ENCODE measurements at places on chromosomes 1 and 21.

DNA sequence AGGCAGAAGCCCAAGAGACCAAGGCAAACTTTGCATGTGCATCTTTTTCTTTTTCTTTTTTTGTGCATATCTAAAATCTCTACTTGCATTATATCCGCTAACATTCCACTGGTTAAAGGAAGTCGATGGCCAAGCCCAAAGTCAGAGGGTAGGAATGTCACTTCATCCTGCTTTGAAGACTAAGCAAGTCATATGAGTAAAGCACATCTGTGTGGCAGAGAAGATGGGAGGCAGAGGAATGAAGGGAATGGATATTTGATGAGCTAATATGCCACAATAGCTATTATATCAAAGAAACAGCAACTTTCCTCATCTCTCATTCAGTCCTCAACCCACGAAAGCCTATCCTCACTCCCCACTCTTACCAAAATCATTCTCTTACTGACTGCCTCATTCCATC lies 59.3 kb downstream of the RNF220 start:
- no peak for DNase-seq

DNA sequence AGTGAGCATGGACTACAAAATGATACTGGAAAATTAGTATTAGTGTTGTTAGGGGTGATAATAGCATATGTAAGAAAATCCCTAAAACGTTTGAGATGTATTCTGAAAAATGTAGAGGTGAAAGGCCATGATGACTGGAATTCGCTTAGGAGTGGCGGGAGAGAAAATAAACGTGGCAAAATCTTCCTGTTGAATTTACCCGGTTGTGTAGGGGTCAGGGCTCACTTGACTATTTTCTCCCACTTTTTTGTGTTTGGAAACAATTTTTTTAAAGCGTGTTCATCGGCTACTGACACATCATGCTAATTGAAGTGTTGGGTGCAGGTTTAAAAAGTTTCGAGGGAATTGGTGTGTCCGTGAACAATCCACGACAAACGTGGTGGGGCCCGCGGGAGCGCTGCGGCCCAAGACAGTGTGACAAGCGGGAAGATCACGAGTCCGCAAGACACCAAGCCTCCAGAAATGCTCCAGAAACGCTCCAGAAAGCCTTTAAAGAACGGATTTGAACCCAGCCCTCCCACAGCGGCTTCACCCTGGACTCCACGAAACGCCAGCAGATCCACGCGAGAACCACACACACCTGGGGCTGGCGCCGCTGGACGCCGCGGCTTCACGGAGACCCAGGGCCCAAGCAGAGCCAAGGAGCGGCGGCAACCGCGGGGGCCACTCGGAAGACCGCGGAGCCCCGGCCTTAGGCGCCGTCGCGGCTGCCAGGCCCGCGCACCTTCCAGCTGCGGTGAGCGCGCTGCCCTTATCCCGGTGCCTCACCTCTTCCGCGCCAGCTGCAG lies 573 bp downstream of the PSMG1 start:
- DNase-seq, result no peak

DNA sequence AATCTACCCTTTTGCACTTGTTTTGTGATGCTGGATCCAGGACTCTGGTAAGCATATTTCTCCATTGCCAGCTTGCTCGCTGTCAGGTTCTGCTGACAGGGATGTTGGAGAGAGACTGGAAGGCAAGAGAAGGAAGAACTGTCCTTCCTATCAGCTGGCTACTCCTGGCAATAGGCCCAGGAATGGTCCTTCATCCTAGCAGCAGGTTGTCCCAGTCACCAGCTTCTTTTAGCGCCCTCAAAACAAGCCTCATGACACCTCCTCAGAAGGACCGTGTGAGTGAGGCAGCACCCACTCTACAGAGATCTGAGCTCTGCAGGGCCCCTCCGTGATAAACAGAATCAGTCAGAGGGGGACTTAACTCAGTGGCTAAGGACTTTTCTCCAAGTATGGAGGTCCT lies 33.1 kb upstream of the SLAMF9 start:
- no peak for DNase-seq

- DNase-seq, result no peak
Measured at GRCh38 chr1:234699795-234700665, 90.1 kb upstream of the IRF2BP2 start.

GRCh38 chr1:82778612-82779011 lies 977.9 kb downstream of the ADGRL2 start:
- DNase-seq, result no peak

GRCh38 chr1:154810571-154810970 lies 59.5 kb downstream of the KCNN3 start:
- no peak for DNase-seq

DNA sequence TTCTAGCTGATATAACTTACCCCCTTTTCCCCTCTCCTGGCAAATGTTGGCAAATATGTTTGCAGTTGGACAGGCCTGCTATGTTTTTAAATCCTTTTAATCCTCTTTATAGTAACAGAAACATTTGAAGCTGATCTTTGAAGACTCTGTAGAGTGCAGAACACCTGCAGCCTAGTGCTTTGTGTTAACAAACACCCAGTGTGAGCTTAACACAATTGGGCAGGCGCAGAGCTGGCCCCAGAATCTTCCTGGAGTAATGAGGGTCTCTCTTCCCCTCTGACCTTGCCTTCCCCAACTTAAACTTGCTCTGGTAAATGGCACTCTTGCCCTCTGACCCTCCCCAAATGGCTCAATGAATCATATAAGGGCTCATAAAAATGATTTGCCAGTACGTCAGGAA lies 247.9 kb upstream of the LYPLAL1 start:
- DNase-seq, result no peak

Measured in T-helper 2 cell treated with Interferon-gamma antibody and Interleukin-4, amounts not matched to agents 5 μg/mL and 100 μg/mL, for 36 hours (primary cell).